ENCODE measurements at places on chromosomes 5 and 9.

- DNase-seq = no peak
Measured at GRCh38 chr5:8229551-8229950, 360.6 kb downstream of the MTRR start.

- no peak for DNase-seq
Measured at GRCh38 chr5:115494570-115495289, 49.8 kb downstream of the FEM1C start.

- DNase-seq = no peak
Measured at GRCh38 chr5:169395136-169395535, 94.2 kb upstream of the SLIT3 start.

- DNase-seq = no peak
Measured at GRCh38 chr5:76456258-76456657, 53.2 kb downstream of the IQGAP2 start.

DNA sequence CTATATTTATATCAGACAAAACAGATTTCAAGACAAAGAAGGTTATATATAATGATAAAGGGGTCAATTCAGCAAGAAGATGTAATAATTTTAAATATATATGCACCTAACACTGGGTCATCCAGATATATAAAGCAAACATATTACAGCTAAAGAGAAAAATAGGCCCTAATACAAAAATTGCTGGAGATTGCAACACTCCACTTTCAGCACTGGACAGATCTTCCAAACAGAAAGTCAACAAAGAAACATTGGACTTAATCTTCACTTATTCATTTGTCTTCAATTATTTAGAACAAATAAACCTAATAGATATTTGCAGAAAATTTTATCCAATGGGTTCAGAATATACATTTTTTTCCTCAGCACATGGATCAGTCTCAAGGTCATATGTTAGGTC lies 45.8 kb downstream of the MEIKIN start:
- DNase-seq = no peak

DNA sequence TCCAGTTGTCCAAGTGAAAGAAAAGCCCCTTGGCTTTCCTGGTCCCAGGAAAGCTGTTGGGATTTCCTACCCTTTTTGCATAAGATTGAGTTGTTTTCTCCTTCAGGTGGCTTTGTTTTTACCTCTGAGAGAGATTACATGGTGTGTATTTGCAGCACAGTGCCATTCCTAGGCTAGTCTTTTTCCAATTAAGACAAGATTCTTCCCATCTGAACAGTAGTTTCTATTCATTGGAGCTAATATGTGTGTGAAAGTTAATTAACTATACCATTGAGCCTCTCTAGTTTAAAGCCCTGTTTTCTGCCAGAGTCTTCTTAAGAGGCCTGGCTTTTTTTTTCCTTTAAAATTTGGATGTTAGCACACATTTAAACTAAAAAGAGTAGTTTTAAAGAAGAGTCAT lies 20.1 kb downstream of the MSANTD3 start:
- no peak for DNase-seq

DNA sequence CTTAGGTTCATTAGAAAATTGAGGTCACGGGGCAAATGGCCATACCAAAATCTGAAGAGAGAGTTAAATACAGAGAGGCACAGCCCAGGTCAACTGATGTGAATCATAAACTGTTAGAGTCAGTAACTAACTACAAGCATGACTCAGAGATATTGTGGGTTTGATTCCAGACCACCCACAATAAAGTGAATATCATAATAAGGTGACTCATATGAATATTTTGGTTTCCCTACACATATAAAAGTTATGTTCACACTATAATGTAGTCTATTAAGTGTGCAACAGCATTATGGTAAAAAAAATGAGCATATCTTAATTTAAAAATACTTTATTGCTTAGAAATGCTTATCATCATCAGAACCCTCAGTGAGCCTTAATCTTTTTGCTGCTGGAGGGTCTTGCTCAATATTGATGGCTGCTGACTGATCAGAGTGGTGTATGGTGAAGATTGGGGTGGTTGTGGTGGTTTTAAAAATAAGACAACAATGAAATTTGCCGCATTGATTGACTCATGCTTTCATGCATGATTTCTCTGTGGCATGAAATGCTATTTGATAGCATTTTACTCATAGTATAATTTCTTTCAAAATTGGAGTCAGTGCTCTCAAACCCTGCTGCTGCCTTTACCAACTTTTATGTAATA lies 53.1 kb upstream of the EDIL3 start:
- no peak for DNase-seq

DNA sequence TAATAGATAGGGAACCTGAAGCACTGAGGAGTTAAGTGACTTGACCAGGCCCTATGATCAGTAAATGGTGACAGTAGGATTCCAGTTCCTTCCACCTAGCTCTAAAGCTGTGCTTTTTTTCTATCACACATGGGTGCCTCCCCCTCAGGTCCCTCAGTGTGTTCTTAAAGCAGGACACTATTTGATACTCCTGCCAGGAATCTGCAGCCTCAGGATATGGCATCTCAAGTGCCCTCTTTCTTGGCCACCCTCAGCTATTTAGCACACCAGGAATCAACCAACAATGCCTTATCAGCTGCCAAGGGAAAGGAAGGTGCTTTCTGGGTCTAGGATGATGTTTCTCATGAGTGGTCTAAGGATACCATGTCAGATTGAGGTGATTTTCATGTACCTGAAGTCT lies 49.1 kb downstream of the MACROH2A1 start:
- no peak for DNase-seq

Measured in GM13976 (cell line).